ENCODE measurements at places on chromosomes 2 and 18. TPM values are rescaled to one million over a fixed set of nuclear protein-coding genes. Genes with fewer than 3 reads are reported as not detected.

- no peak for DNase-seq
Measured at GRCh38 chr2:118322406-118322805, 234.1 kb downstream of the INSIG2 start.

The UGT1A10 gene
- not detected for total RNA-seq

The LCT gene
- 0.50 TPM for total RNA-seq

The NR4A2 gene
- 2.7 TPM for total RNA-seq

The TCF7L1 gene
- total RNA-seq: not detected

The ZBTB14 gene
- total RNA-seq: 14.4 TPM

The LYPD1 gene
- total RNA-seq: not detected

The CHST9 gene
- total RNA-seq: not detected

The ASPRV1 gene
- 0.55 TPM for total RNA-seq

GRCh38 chr2:99660616-99661406, 171.0 kb upstream of the REV1 start:
- DNase-seq: no peak

The POLR1A gene
- total RNA-seq: 51.7 TPM

The CFC1 gene
- total RNA-seq: not detected

The TUBA4B gene
- not detected for total RNA-seq

GRCh38 chr2:203574824-203575223, 39.7 kb upstream of the RAPH1 start:
- DNase-seq: no peak

The CCDC74B gene
- 0.83 TPM for total RNA-seq

DNA sequence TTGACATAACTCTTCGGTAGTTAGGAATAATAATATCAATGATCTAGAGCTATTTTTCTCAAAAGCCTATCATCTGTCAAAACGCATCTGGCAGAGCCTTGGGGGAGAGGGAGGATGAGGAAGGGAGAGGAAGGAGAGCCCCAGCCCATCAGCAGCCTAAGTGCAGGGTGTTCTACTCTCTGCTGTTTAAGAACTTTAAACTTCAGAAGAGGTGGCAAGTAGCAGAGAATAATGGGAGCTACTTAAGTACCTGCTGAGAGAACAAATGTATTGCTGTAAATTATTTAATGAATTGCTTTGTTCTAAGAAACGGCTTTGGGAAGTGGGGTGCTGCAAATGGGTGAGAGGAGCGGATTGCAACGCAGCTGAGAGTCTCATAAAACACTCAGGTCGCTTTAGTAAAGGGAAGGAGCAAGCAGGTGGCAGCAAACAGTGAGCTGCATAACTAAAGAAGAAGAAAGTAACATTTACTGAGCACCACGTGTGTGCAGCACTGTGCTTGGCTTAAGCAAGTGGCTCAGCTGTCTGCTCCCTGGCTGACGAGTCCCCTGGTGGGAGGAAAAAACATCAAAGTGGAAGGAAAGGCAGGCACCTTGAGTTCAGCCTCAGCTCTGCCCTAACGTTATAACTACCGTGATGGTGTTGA, 26.3 kb upstream of the SH3RF3 start:
- no peak for DNase-seq

- DNase-seq: no peak
Measured at GRCh38 chr2:179677077-179677688, 184.2 kb downstream of the ZNF385B start.

GRCh38 chr2:9463698-9464034, 10.7 kb upstream of the IAH1 start:
- peak; percentile 68 for DNase-seq

GRCh38 chr2:101361121-101361520, 26.2 kb downstream of the CREG2 start:
- DNase-seq: no peak

- DNase-seq: no peak
Measured at GRCh38 chr18:47628240-47628781, 302.1 kb downstream of the SMAD2 start.

DNA sequence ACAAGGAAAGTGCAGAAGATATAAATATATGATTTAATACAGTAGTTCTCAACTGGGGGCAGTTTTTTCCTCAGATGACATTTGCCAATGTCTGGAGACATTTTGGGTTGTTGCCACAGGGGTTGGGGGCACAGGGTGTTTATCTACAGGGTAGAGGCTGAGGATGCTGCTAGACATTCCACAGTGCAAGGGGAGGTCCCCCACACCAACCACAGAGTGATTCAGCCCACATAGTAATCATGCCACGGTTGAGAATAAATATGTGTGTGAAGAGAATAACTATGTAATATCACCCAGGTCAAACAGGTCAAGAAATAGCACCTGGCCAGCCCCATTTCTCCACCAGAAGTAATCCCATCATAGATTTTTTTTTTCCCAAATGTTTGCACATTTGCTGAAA, 17.9 kb downstream of the DYSF start:
- no peak for DNase-seq

- no peak for DNase-seq
Measured at GRCh38 chr2:217857624-217858506, 144.9 kb downstream of the TNS1 start.

The SLC5A7 gene
- not detected for total RNA-seq

- DNase-seq: no peak
Measured at GRCh38 chr18:41820784-41821183, 134.2 kb upstream of the PIK3C3 start.

The SH3RF3 gene
- 0.05 TPM for total RNA-seq

The GALNT14 gene
- total RNA-seq: 1.3 TPM

GRCh38 chr2:201696151-201696659, 2.2 kb downstream of the MPP4 start:
- DNase-seq: no peak

GRCh38 chr2:160381425-160381951, 112.1 kb downstream of the RBMS1 start:
- no peak for DNase-seq

GRCh38 chr18:55633032-55633431, 45.0 kb upstream of the TCF4 start:
- DNase-seq: no peak

- no peak for DNase-seq
Measured at GRCh38 chr2:156589381-156590079, 153.4 kb downstream of the GPD2 start.

DNA sequence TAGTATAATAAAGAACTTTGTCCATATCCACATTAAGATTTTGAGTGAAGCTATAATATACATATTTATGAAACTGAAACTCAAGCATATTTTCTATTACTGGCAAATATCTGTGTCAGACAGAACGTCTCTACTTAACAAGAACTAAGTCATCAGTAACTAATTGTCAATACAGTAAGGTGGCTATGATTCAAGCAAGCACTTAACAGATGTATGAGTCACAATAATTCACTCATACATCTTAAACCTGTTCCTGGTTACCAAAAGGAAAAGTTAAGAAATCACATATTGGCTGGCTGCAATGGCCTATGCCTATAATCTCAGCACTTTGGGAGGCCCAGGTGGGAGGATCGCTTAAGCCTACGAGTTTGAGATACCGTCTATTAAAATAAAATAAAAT, 96.0 kb downstream of the SOS1 start:
- no peak for DNase-seq

DNA sequence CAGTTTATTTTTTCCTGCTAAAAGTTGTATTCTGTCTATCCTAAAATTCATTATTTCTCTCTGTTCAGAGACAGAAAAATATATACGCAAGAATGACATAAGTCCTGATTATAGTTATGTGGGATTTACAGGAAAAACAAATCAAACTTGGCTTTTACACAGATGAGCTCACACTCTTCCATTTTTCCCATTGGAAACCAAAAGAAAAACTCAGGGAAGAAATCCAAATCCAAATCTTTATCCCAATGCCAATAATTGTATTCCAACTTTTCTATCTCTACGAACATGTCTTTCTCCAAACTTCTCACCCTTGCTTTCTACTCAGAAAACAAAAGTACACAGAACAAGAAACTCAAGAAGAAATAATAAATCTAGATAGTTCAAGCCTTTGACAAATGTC, 249.1 kb upstream of the TMEFF2 start:
- DNase-seq: no peak

GRCh38 chr2:63651356-63651755, 62.6 kb downstream of the MDH1 start:
- DNase-seq: no peak

The UCN gene
- 1.3 TPM for total RNA-seq

The IL36RN gene
- total RNA-seq: not detected

The MZT2A gene
- 60.5 TPM for total RNA-seq

DNA sequence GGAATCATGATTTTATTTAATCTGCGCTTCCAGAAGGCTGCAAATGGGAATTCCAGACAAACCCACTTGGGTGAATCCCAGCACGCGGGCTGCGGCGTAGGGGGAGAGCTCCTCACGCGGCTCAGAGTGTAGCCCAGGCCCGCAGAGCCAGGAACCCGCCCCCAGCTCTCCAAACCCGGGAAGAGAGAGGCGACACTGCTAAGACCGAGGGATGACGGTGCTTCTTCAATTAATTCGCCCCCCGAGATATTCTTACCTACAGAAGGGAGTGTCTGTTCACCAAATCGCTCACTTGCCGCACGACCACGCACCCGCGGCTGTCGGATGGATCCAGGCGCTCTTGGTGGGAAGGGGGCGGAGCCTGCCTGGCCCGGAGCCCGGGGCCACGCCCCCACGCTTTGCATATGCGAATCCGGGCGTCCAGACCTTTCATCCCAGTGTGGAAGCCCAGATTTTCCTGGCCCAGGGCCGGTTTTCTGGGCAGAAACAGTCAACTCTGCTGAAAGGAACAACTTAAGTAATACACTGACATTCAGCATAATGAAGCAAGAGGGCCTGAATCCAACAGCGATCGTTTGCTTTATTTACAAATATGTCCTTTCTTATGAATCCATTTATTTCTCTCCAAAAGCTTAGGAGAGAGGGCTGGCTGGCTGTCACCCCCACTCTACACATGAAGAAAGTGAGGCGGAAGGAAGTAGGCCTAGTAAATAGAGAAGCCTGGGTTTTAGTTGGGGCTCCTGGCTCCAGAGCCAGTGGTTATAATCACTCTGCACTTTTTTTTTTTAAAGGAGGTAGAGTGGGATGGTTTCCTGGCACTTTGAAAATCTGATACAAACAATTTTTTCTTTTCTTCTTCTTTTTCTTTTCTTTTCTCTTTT, at the start of gene SLC19A3:
SLC19A3 (minus strand) TSS at position 342 of the 881 bp plus-strand sequence. CDS start 15,710 bp downstream, outside the sequence.
- no peak for DNase-seq

- no peak for DNase-seq
Measured at GRCh38 chr18:25517881-25518715, 166.1 kb upstream of the ZNF521 start.

The INHBB gene
- not detected for total RNA-seq

The GGCX gene
- total RNA-seq: 37.1 TPM

DNA sequence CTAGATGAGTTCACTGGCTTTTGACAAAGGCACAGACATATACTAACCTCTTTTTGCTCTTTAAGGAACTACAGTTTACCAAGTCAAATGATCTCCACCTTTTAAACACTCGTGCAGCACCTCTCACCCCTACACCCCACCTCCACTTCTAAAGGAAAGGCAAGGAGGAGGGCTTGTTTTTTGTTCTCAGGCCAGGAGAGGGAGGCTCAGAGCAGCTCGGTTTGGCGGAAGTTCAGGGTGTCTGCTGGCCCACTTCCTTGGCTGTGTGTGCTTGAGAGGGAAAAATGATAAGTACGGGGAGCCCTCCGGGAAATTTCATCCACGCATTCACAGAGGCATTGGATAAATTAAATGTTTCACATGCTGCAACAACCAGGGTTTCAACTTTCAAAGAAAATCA, 667.9 kb downstream of the BCL11A start:
- no peak for DNase-seq

The EVX2 gene
- total RNA-seq: not detected

The UNC80 gene
- not detected for total RNA-seq

GRCh38 chr2:23926290-23926749, 603 bp downstream of the ATAD2B start:
- peak; percentile 63 for DNase-seq

GRCh38 chr18:28149810-28150420, 27.0 kb downstream of the CDH2 start:
- no peak for DNase-seq

DNA sequence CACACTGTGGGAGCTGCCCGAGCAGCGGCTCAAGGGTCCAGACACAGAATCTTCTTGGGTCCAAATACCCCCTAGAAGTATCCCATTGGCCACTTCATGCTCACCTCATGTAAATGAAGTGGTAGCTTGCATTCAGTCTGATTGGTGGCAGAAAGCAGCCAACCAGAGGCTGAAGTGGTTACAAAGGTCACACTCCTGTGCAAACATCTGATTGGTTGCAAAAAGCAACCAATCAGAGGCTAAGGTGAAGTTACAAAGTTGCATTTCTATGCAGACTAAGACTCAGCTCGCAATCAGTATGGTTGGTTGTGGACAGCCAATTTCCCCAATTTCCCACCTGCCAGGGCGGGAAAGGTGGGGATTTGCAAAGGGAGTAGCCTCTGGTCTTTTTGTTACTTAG, 94.3 kb downstream of the DGKD start:
- DNase-seq: no peak

The GAREM1 gene
- total RNA-seq: not detected

The BAZ2B gene
- 14.1 TPM for total RNA-seq

GRCh38 chr2:11773111-11773510, 26.7 kb downstream of the LPIN1 start:
- DNase-seq: no peak

DNA sequence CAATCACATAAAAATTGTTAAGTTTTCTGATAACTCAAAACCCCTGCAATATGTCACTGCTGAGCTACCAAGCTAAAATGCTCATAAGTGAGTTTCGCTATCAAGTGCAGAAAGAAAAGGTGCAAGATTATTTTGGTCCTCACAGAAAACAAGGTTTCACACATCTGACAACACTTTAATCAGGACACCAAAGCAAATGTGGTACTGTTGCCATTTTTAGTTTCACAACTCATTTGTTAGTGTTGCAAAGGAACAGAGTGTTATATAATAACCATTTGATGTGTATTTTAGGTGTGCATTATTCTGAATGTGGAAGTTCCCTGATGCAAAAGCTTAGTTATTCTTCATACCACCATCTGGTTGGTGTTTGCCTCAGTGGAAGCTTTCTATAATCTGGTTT, 956.2 kb downstream of the DSC3 start:
- no peak for DNase-seq

The CDKL4 gene
- total RNA-seq: not detected

- DNase-seq: no peak
Measured at GRCh38 chr2:158464426-158465281, 7.9 kb downstream of the PKP4 start.

GRCh38 chr18:40004246-40004645, 1950.8 kb upstream of the PIK3C3 start:
- no peak for DNase-seq

DNA sequence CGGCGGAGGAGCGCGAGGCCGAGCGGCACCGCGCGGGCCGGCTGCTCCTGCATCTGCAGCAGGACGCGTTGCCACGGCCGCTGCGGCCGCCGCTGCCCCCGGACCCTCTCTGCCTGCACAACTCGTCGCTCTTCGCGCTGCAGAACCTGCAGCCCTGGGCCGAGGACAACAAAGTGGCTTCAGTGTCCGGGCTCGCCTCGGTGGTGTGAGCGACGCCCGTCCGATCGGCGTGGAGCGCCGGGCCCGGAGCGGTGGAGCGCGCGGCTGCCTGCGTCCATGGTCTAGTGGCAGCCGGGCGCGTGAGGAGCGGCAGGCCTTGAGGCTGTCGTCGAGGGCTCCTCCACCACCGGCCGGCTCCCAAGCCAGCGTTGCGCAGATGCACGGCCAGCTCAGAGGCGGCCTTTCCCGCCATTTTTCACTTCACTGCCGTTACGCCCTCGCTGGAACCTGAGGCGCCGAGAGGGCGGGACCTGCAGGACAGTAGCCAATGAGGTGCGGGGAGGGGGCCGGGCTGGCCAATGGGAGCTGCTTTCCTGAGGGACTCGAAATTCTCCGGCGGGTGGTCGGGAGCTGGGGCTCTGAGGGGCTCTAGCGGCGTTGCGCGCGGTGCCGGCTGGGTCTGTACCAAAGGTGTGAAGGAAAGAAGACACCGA, 1.9 kb downstream of the TLX2 start:
- DNase-seq: peak; percentile 80

Data from natural killer cell treated with Interleukin-12 subunit alpha and Interleukin-12 subunit beta and Interleukin-15 and Interleukin-18, amount 100 ng/mL, for 72 hours (primary cell).